MG63 (cell line): ENCODE measurements at places on chromosomes 1 and 21. TPM values are rescaled to one million over a fixed set of nuclear protein-coding genes. Genes with fewer than 3 reads are reported as not detected.

The LIPI gene
- not detected in 2 replicates for total RNA-seq

GRCh38 chr1:65206836-65207235 is 58.8 kb downstream of the AK4 start:
- DNase-seq, result no peak

The S100A12 gene
- total RNA-seq, result not detected in 2 replicates

GRCh38 chr1:201191653-201192260 is 1.1 kb downstream of the IGFN1 start:
- DNase-seq, result peak; percentile 86

The BRINP3 gene
- total RNA-seq, result not detected in 2 replicates

DNA sequence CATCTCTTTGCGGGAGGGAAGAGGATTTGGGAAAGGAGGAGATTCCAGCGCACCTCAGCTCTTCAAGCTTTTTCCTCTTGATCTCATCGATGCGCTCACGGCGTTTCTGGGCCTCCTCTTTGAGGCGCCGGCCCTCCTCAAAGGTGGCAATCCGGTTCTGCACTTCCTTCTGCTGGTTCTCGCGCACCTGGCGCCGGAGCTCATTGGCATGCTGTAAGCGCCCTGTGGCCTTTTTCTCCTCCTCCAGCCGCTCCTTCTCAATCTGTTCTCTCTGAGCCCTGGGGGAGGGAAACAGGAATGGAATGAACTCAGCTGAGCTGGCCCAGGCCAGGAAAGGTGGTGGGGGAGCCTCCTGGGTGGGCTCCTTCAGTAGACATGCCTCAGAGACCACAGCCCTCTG is 10.4 kb upstream of the VSIG8 start:
- DNase-seq, result no peak

DNA sequence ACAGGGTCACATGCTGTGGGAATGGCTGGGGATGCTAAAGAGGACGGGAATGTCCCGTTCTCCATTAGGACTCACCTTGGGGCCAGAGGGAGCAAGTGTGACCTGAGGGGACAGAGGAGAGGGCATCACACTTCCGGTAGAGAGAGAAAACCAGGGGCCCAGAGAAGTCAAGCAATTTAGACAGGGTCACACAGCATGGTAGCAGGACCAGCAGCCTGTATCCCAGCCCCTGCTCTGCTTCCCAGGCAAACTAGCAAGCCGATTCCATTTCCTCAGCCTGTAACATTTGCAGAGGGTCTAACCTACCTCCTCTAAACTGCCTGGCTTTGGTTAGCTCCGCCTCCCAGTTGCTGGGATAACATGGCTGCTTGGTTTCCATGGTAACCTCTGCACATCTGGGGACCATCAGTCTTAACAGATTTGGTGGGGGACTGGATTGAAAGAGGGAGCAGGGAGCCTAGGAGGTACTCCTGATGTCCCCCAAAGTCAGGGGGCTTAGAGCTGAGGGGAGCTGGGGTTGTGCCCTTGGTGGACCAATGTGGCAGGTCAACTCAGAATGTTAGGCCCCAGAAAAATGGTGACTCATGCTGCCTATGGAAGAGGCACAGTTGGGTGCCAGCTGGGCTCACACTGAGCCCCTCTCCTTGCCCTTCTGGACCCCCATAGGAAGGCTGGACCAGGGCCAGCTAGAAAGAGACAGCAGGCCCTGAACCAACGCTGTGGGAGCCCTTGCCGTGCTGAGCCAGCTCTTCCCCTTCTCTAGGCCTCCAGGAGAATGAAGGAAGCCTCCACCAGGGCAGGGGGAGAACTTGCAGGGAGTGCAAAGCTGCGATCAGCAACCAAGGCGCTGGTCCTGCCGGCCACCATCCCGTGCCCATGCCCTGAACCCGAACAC is 9.5 kb downstream of the COL16A1 start:
- DNase-seq, result no peak

The TLCD4 gene
- total RNA-seq, result 1.1 and 2.9 TPM in 2 replicates

- DNase-seq, result no peak
Measured at GRCh38 chr1:12722626-12723025, 6.7 kb downstream of the AADACL3 start.

DNA sequence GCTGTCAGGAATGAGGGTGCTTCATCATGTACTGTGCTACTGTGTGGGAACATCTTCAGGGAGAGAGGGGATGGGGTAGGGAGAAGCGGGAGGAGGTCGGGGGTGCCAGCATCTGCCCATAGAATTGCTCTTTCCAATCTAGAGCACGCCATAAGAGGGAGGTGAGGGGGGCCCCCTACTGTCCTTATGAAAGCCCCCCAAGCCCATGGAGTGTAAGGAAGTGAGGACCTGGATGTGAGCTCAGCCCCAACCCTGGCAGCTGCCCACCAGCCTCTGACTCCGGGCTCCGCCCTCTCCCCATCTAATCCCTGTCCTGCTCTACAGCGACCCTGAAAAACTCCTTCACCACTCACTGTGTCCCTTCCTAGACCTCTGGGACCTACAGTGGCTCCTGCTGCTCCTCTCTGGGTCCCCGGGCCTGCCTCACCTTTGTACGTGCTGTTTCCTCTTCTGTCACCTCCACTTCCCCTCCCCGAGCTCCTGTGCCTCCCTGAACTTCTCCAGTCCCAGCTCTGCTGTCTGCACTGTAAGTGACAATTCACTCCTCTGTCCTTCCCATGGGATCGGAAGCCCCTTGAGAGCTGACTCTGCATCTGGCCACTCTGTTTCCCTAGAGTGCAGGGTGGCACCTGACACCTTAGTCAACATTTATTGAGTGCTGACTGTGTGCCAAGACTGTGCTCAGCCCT is 269.4 kb downstream of the PTPRU start:
- DNase-seq, result no peak

The RAP1GAP gene
- total RNA-seq, result 0.22 TPM in 1 of 2 replicates, not detected in the other

- DNase-seq, result no peak
Measured at GRCh38 chr1:62841587-62842169, 57.7 kb downstream of the ATG4C start.

DNA sequence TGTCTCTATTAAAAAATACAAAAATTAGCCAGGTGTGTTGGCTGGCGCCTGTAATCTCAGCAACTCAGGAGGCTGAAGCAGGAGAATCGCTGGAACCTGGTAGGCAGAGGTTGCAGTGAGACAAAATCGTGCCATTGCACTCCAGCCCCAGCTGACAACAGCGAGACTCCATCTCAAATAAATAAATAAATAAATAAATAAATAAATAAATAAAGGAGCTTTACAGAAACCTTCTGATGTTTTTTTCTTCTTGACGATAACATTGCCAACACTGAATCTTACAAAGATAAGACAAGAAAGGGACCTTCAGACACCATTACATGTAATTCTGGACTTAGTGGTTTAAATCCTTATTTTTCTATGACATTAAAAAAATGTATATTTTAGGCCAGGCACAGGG is 47.8 kb upstream of the LGALS8 start:
- no peak for DNase-seq

- DNase-seq, result no peak
Measured at GRCh38 chr1:185463011-185463410, 146.0 kb upstream of the IVNS1ABP start.
